ENCODE measurements at places on chromosomes 13 and 19.

- no peak for DNase-seq
Measured at GRCh38 chr19:50190439-50190891, 13.0 kb upstream of the MYH14 start.

- DNase-seq, result no peak
Measured at GRCh38 chr13:83895994-83896580, 13.8 kb upstream of the SLITRK1 start.

- no peak for DNase-seq
Measured at GRCh38 chr13:98582947-98583346, 6.0 kb upstream of the STK24 start.

DNA sequence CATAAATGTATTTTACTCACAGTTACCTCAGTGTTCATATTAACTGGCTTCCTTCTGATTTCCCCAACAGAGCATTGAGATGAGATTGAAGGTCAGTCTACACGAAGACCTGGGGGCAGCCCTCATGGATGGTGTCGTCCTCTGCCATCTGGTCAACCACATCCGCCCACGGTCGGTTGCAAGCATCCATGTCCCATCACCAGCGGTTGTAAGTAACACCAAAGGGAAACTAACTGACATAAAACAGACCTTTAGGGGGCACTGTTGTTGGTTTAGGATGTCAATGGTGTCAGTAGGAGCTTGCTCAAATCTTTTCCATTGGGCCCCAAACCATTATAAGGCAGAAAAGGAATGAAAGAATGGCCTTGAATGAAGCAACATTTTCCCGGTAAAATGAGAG is 68.2 kb downstream of the ESD start:
- DNase-seq, result no peak

GRCh38 chr19:57280962-57281400 is 696 bp downstream of the ZNF460 start:
- DNase-seq, result no peak

DNA sequence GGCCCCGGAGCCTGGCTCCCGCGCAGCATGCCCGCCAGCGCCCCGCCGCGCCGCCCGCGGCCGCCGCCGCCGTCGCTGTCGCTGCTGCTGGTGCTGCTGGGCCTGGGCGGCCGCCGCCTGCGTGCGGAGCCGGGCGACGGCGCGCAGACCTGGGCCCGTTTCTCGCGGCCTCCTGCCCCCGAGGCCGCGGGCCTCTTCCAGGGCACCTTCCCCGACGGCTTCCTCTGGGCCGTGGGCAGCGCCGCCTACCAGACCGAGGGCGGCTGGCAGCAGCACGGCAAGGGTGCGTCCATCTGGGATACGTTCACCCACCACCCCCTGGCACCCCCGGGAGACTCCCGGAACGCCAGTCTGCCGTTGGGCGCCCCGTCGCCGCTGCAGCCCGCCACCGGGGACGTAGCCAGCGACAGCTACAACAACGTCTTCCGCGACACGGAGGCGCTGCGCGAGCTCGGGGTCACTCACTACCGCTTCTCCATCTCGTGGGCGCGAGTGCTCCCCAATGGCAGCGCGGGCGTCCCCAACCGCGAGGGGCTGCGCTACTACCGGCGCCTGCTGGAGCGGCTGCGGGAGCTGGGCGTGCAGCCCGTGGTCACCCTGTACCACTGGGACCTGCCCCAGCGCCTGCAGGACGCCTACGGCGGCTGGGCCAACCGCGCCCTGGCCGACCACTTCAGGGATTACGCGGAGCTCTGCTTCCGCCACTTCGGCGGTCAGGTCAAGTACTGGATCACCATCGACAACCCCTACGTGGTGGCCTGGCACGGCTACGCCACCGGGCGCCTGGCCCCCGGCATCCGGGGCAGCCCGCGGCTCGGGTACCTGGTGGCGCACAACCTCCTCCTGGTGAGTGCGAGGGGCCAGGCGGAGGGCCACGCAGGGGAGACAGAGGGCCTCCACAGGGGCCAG is at the start of gene KL:
Gene KL (plus strand): TSS at position 10 of the 909 bp plus-strand sequence. CDS start 18 bp downstream, at position 28.
- DNase-seq, result peak; percentile 54

DNA sequence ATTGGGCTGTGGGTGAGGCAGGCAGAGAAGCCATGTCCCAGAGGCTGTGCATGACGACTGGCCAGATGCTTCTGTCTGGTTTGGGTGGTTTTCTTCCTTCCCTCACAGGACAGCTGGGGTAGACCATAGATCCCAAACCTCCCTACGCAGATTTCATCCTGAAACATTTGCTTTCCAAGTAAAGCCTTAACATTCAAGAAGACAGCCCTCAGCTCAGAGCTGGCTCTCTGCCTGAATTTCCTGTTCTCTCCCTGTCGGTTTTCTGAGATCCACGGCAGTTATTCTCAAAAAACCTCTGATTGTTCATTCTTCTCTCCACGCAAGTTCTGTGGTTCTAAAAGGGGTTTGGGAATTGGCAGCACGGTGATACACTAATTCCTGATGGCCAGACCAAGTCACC is 25.3 kb downstream of the UQCRFS1 start:
- DNase-seq, result no peak

Data from H9 (cell line).